Activated CD4-positive, CD25-positive, alpha-beta regulatory T cell (primary cell): ENCODE measurements at places on chromosomes 13 and 19.

GRCh38 chr13:61316647-61317046, 99.0 kb downstream of the PCDH20 start:
- DNase-seq: no peak

- no peak for DNase-seq
Observed at GRCh38 chr19:12611361-12611699, 610 bp downstream of the ZNF791 start.

GRCh38 chr19:19758164-19758563, 25.3 kb upstream of the ZNF14 start:
- no peak for DNase-seq

DNA sequence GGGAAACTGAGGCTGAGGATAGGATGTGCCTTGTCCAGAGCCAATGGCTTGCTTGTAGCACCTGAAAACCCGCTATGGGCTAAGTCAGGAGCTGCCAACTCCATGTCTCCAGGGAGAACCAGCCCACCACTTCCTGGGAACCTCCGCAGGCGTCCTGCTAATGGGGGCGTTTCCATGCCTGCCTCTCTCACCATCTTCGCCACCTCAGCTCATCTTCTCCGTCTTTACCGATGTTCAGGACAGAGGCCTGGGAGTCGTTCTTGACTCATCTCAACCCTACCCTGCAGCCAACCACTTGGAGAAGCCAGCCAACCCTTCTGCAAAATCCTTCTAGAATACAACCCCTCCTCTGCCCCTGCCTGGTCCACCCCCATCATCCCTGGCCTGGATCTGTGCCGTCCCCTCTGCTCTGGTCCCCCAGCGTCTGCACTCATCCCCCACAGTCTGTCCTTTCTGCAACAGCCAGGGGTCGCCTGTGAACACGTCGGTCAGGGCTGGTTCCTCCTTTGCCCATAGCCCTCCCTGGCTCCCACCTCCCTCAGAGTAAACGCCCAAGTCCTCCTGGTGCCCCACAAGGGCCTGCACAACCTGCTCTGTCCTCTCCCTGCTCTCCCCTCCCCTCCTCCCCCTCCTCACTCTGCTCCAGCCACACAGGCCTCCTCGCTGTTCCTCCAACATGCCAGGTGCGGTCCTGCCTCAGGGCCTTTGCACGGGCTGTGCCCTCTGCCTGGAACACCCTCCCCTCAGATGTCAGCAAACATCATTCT, 31.0 kb downstream of the PTPRS start:
- DNase-seq: no peak

DNA sequence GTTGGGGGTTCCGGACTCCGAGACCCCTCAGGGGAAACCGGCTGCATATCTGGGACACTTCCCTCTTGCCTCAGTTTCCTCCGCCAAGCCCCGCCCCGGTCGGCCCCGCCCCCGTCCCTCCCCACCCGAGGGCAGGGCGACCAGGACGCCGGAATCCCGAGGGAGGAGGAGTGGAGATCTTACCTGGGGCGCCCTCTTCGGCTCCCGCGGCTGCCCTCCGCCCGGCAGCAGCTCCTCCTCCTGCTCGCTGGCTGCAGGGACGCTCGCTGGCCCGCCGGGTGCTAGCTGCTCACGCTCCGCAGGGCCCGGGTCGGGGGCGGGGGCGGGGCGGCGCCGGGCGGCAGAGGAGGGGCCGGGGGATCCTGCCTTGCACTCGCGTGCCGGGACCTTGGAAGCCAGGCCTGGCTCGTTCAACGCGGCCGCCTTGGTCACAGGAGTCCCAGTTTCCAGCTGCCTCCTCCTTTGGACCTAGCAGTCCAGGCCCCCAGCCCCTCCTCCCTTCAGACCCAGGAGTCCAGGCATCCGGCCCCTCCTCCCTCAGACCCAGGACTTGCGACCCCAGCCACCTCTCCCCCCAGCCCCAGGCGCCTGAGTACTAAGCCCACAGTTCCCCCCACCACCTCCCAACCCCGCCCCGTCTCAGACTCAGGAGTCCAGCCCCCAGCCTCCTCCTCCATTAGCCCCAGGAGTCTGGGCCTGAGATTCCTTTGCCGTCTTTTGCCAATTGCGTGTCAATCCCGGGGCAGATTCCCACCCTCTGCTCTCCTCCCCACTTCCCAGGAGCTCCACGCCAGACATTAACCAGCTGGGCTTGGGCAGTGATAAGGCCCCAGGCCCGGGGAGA, at the start of gene NTF4:
Gene NTF4 (minus strand): TSS at position 51 of the 844 bp plus-strand sequence. CDS start 2,821 bp downstream, outside the sequence.
- DNase-seq: no peak

DNA sequence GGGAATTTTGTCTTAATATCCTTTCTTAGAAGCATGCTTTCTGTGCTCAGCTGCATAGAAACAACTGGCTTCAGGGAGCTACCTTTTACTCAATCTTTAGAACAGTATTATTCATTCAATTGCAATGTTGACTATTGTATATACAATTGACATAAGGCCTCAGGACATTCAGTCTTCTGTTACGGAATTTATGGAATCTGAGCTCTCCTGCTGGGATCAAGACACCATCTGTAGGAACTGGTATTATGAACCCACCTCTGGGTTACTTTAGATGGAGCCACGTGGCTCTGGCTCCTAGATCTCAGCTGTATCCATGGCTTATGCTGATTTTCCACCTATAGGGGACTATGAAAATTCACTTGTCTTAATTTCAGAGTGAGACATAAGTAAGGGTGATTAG, 716.2 kb upstream of the GPC6 start:
- DNase-seq: no peak

DNA sequence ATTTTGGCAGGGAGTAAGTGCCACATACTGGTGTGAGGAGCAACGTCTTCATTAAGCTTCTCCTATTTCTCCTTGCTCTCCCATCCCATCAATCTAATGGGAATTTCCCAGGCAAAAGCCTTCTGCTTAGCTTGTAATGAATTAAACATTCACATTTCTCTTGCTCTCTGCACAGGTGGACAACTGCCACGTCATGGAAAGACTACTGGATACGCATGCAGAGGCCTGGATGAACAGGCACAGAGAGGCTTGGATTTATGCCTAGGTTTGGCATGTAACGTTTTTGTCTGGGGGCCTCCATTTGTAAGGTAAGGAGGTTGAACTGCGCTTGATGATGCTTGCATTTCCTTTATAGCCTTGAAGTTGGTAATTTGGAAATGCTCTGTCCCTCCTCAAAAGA, 374.8 kb downstream of the KLF12 start:
- DNase-seq: no peak

DNA sequence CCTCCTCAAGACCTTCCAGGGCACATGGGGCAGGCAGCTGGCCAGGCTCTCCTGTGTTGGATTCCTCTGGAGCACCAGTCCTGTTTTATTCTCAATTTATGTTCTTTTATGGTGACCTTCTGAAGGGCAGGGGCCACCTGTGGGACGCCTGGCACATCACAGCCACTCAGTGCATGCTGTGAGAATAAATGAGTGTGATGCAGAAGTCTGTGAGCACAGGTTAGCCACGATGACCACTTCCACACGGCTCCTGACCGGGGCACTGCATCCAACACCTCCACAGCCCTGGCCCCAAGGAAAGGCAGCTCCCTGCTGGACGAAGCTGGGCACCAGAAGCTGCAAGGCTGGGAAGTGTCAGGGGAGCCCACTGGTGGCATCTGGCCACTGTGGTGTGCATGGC, 122.8 kb downstream of the CRYL1 start:
- DNase-seq: no peak

DNA sequence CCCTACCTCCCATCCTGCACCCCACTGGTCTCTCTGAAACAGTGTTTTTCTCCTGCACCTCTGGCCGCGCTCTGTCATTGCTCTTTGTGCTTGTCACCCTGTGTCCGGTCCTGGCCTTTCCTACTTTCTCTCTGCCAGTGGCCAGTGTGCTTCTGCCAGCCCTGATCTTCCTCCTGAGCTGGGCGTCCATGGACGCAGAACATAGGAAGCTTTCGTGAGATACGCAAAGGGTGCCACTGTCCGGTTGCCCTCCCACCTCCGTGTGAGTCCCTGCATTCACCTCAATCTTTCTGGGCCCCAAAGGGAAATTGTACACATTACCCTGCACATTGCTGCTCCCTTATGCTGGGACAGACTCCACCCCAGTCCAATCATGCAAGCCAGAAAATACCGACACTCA, 105.7 kb upstream of the SOX1 start:
- DNase-seq: no peak

- no peak for DNase-seq
Observed at GRCh38 chr19:8030960-8031359, 21.6 kb upstream of the CCL25 start.

GRCh38 chr13:40139896-40140520, 484.5 kb downstream of the COG6 start:
- DNase-seq: no peak

GRCh38 chr19:41933693-41934426, 5.6 kb upstream of the ERFL start:
- DNase-seq: no peak
